LNCaP clone FGC (cell line): ENCODE measurements at places on chromosomes 5 and 9.

DNA sequence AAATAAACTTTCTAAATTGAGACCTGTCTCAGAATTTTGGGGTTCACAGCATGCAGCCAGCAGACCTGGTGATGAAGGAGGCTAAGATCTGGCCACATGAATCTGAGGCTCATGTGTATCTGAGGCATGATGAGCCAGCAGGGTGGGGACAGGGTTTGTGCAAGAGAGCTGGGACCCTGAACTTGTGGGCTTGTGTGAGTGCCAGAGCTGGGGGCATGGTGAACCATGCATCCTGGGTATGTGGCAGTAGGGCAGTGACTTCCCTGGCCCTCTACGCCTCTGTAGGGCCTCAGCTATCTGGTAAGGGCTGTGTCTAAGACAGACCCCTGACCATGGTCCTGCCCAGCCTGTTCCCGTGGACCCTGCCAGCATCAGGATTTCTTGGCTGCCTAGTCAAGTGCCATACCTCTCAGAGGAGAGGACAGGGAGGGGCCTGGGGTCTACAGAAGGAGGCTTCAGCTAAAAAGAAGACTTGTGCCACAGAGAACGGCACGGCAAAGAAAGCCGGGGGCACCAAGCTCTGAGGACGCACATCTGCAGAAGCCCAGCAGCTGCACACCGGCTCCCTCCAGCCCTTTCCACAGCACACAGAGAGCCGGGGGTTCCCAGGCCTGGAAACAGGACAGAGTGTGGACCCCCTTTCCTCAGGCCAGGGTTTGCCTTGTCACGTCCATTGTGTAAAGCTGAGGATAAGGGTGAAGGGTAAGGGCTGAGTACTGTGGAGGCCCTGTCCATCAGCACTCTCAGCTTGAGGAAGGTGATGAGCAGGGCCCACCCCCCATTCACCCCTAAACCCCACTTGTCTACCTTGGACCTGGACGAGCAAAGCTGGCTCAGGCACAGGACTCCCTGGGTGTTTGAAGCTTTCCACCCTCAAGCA is 130.1 kb downstream of the MRPL36 start:
- no peak for DNase-seq

- no peak for DNase-seq
Observed at GRCh38 chr5:72651779-72652178, 144.6 kb upstream of the ZNF366 start.

- DNase-seq = peak; percentile 46
Observed at GRCh38 chr5:137751869-137752491, 2.2 kb downstream of the HNRNPA0 start.

DNA sequence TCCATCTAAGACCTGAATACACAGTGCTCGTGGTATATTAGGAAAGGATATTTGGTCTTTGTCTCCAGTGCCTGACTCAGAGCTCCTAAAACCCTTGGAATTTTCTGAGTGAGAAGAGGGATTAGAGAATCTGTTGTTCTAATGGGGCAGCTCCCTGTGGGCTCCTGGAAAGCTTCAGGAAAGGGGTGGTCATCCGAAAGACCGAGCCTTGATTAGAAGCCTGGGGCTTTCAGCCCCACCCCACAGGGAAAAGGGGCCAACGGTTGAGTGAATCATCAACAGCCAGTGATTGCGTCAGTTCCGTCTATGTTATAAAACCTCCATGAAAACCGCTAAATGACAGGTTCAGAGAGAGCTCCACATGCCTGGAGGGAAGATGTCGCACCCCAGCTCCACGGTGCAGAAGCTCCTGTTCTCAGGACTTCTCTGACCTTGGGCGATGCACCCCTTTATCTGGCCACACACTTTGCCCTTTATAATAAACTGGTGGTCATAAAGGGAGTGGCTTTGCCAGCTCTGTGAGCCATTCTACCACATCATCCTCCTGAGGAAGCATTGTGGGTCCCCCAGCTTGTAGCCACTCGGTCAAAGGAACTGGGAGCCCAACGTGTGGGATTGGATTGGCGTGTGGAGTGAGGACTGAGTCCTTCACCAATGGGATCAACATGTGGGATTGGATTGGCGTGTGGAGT is 71.0 kb upstream of the ICE1 start:
- DNase-seq = no peak

DNA sequence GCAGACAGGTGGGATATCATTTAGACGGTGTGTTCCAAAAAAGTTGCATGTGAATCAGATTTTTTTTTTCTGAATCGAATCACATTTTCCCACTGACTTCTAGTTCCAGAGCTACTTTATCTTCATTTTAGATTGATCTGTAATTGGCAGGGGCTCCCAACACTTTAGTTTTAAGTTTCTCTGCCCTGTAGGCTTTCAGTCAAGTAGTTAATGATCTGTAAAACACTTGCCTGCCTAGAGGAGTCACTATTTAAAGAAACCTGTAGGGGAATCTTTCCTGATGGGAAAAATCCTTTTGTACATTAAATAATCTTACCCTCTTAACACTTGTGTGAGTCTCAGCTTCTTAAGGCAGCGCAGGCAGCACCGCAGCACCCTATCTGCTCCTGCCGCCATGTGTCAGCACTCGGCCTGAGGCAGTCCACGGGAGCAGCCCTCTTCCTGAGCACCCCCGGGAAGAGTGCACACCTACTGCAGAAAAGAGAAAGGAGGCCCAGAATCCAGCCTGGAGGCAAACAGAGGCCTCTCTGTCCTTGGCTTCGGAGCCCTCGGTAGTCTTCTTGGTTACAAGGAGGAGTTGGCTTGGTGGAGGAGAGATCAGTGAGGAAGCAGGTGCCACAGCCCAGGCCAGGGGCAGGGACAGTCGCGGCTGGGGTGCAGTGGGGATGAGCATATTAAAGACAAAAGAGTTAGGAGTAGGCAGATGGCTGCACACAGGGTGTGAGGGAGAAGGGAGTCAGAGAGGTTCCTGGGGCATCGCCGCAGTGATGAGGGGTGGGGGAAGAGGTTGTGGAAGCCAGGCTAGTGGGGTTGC is 209.3 kb downstream of the GAPVD1 start:
- no peak for DNase-seq

DNA sequence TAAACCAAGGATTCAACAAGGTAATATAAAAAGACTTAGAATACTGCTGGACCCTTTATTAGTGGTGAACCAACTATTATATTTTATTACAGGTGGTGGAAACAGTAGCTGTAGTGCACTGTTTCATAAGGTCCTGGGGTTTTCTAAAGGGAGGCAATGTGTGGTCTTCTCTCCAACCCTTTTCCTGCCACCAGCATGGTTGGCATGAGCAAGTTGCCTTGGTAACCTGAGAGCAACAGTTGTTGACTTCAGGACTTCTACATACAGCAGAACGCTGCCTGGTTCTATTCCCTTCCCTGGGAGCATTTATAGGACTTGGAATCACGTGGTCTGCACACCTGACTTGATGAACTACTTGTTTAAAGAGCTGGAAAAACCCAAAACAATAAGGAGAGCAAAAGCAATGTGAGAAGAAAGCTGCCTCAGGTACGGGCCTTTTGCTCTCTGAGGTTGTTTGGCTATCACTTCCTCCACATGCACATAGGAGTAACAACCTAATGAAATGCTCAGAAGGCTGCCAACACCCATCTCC is 81.1 kb upstream of the RAI14 start:
- DNase-seq = no peak

DNA sequence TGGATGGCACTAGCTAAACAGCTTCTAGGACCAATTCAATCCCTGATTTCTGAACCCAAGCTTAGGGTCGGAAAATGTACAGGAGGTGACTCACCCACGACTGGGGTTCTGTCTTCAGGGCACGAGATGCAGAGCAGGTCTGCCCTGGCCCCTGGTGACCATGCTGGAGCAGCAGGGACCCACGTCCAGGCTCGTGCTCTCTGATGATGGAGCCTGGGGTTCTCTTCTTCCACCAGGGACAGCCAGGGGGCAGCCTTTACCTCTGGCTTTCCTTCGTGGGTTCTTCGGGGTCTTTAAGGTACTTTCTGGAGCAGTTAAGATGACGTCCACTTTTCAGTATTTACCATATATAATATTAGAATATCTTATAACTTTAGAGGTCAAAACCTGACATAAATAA is 2.1 kb downstream of the CFAP77 start:
- no peak for DNase-seq

- no peak for DNase-seq
Observed at GRCh38 chr5:2750758-2751464, 566 bp downstream of the IRX2 start.
